ENCODE measurements at places on chromosomes 13 and 19.

GRCh38 chr13:109733550-109733949 is 52.8 kb downstream of the IRS2 start:
- no peak for DNase-seq

DNA sequence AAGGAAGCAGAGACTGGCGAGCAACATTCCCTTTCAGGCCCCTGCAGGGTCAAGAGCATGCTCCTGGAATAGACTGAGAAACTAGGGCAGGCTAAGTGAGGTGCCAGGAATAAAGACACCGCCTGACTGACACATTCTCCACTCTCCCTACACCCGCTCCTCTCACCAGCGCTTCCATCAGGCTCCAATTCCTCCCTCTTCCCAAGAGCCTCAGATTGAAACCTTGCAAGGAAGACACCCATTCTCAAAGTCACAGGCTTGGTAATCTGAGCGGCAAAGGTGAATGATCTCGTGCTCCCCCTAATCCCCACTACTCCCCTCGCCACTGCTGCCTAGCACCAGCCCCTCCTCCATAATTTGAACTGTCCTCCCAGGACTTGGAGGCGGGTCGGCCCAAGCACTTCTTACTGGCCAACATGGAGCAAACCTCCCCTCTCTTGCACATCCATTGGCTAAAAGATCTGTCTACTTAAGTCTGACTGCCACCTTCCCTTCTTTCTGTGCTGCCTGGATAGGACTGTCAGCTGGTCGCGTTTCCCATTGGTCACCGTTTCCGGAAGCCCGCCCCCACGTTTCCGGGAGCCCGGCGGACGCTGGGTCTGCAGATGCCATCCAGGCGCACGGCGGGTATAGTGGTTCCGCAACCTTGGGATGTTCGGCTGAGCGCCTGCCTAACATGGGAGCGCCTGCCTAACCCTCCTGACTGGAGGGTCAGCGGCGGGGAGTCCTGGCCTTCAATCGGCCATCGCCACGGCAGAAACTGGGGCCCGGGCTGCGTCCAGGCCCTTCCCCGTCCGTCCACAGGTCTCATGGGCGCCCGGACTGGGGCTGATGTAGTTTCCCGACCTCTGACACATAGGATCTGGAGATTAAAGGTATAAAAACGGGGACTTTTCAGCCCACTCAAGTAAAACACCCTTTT is 33.6 kb downstream of the ZNF383 start:
- DNase-seq: peak; percentile 92

GRCh38 chr13:35881360-35881759 is 249.8 kb downstream of the DCLK1 start:
- DNase-seq: peak; percentile 28

DNA sequence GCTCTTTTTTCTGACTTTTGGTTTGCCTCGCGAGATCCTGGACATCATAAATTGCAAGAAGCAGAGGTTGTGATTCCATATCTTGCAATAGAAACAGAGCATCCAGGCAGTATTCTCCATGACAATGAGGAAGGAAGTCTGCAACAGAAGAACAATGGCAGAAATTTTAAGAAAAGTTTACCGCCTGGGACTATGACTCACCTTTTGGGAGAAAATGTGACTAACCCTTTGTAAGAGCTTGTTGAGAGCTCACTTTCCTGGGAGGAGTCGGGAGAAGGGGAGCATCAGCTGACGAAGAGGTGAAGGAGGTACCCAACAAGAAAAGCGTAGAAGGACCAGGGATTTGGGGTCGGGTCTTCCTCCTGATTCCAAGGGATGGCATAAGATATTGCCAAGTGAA is 34.3 kb upstream of the TNFSF11 start:
- DNase-seq: no peak

DNA sequence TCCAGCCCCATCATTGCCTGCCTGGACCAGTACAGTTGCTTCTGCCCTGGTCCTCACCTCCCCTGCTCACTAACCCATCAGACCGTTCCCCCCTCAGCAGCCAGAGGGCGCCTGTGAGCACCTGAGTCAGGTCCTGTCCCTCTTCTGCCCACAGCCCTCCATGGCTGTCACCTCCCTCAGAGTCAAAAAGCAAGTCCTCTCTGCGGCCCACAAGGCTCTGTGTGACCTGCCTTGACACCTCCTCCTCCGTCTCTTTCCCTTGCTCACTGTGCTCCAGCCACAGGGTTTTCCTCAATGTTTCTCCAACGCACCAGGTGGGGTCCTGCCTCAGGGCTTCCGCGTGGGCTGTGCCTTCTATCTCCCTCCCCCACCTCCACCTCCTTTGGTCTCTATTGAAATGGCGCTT is 29.4 kb upstream of the PTPRS start:
- DNase-seq: no peak

DNA sequence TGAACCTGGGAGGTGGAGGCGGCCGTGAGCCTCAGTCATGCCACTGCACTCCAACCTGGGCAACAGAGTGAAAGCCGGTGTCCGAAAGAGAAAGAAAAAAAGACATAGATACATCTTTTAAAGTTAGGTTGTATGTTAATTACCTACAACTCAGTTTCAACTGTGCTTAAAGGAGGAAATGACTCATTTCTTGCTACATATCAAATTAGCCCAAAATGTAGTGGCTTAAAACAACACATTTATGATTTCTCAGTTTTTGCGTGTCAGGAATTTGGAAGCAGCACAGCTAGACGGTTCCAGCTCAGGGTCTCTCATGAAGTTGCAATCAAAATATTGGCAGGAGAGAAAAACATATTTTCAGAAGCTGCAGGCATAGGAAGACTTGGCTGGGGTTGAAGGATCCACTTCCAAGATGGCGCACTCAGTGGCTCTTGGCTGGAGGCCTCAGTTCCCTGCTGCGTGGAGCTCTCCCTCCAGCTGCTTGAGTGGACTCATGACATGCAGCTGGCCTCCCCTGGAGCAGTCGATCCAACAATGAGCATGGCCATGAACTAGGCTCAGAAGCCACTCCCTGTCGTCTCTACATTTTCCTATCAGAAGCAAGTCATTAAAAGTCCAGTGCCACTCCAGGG is 7.1 kb downstream of the LDLR start:
- DNase-seq: peak; percentile 11

GRCh38 chr19:45754323-45754722 is 14.7 kb downstream of the SIX5 start:
- no peak for DNase-seq

GRCh38 chr13:56015919-56016318 is 1124.8 kb upstream of the PRR20A start:
- DNase-seq: no peak

- no peak for DNase-seq
Measured at GRCh38 chr13:77980592-77980991, 62.0 kb upstream of the EDNRB start.

DNA sequence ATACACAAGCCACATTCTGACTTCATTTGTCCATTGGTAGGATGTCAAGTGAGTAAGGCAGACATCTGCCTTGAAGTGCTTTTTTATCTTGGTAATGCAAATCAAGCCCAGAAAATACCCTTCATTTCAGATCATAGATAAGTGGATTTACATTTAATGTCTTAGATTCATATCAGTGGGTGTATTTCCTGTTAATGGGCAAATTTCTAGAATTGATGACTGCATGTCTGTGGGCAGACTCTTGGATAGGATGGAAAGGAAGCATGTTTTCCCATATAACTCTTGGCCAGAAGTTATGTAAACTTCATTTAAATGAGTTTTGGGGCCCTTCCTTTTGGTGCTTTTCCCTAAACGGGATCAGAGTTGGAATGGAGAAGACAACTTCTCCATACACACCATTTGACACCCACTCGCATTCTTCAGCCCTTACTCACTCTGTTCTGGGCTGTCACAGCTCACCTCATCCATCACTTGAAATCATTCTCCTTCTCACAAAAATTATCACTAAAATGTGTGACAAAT is 154.6 kb downstream of the FLT1 start:
- no peak for DNase-seq

DNA sequence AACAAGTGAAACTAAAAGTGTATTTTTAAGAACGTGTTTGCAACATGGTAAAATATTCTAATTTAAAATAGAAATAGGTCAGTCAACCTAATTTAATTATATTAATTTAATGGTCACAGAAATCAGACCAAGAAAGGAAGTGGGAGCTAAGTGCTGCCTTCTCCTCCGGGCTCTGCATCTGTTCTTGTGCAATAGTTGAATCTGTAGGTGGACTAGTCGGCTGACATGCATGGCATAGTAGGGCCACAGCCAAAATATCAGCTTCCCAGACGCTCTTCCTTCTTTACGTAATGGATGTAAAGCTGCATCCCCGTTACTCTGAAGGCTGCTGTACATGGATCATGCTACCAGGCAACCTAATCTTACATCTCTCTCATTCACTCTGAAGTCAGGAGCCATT is 47.3 kb downstream of the COL4A1 start:
- DNase-seq: no peak

DNA sequence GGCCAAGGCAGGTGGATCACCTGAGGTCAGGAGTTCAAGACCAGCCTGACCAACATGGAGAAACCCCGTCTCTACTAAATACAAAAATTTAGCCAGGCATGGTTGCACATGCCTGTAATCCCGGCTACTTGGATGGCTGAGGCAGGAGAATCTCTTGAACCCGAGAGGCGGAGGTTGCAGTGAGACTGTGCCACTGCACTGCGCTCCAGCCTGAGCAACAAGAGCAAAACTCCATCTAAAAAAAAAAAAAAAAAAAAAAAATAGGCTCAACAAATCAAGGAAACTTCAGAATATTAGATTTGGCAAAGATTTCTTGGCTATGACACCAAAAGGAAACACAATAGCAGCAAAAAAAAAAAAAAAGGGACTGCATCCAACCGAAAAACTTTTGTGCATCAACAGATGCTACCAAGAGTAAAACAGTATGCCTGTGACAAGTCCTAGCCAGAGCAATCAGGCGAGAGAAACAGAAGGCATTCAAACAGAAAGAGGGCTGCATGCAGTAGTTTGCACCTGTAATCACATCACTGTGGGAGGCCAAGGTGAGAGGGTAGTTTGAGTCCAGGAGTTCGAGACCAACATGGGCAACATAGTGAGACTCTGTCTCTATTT is 23.8 kb downstream of the ZNF160 start:
- no peak for DNase-seq

DNA sequence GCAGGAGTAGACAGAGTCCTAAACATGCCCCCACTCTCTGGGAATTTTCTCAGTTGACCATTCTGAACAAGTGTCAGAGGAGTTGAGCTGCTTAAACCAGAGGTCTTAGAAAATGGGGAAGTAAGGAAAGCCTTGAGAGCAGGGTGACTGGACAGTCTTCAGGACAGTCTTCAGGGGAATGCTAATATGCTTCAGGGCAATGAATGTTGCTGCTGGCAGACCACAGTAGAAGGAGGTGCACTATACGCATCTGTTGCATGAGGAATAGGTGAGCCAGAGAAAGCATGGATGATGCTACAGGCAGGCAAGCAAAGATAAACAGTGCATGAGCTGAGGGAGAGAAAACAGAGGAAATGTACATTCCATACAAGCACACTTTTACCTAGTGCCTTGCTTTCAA is 196.6 kb upstream of the GPR12 start:
- no peak for DNase-seq

- no peak for DNase-seq
Measured at GRCh38 chr13:27679396-27679795, 57.7 kb downstream of the POLR1D start.

DNA sequence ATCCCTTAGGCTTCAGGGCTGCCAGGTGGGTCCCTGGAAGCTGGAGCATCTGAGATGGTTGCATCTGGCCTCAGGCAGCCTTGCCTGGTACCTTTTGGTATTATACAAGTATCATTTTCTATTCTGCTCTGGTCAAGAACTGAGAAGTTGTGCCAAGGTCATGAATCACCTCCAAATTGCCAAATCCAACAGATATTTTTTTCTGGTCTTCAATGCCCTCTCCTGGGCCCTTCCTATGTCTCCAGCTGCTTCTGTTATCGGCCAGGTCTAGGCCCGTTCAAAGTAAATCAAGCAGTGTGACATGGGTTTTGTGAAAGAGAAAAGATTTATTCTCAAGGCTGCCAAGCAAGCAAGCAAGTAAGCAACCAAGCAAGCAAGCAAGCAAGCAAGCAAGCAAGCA is 271.1 kb upstream of the MAB21L1 start:
- no peak for DNase-seq

DNA sequence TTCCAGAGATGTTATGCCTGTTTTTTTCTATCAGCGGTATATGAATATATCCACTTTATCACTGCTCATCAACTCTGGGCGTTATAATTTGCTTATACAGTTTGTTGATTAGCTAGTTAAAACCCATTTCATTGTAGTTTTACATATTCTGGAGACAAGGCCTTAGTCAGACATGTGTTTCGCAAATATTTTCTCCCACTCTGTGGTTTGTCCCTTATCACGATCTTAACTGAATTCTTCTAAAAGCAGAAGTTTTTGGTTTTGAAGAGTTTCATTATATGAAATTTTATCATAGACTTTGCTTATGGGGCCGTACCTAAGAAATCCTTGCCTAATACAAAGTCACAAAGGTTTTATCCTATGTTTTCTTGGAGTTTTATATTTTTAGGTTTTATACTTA is 84.6 kb downstream of the FRY start:
- DNase-seq: no peak

- DNase-seq: no peak
Measured at GRCh38 chr19:44817725-44818465, 9.0 kb downstream of the BCAM start.

DNA sequence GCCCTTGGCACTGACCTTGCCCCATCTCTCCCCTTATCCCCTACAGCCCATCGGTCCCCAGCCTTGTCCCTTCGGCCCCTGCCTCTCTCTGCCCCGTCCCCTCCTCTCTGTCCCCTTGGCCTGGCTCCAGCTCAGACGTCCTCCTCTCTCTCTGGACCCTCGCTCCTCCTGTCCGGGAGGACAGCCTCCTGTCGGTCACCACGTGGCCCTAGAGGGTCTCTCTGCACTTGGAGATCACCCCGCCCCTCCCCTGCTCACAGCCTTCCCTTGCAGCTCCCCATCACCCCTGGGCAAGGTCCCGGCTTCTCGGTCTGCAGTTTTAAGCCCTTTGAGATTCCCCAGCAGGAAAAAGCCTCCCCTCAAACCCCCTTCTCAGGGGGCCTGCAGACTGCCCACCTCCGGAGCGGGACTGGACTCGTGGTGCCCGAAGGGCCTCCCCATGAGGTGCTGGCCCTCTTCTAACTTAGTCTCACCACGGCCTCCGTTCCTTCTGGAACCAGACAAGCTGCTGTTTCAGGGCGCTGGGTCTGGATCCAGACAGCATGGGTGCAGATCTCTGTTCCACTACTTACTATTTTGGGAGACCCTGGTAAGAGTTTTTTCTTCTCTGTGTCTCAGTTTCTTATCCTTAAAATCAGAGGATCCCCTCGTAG is 3.3 kb upstream of the KLK15 start:
- DNase-seq: no peak

GRCh38 chr13:66795636-66796035 is 434.5 kb downstream of the PCDH9 start:
- no peak for DNase-seq

GRCh38 chr19:16303755-16304154 is 20.9 kb upstream of the KLF2 start:
- DNase-seq: no peak

- no peak for DNase-seq
Measured at GRCh38 chr19:1691589-1692290, 39.3 kb upstream of the TCF3 start.

GRCh38 chr19:46495786-46496099 is at the start of gene PNMA8B:
Gene PNMA8B, minus strand, starts transcription at chr19:46495867. Its CDS starts 402 bp downstream, at chr19:46495465.
- DNase-seq: peak; percentile 79
